ENCODE measurements at places on chromosomes 16 and 17.

DNA sequence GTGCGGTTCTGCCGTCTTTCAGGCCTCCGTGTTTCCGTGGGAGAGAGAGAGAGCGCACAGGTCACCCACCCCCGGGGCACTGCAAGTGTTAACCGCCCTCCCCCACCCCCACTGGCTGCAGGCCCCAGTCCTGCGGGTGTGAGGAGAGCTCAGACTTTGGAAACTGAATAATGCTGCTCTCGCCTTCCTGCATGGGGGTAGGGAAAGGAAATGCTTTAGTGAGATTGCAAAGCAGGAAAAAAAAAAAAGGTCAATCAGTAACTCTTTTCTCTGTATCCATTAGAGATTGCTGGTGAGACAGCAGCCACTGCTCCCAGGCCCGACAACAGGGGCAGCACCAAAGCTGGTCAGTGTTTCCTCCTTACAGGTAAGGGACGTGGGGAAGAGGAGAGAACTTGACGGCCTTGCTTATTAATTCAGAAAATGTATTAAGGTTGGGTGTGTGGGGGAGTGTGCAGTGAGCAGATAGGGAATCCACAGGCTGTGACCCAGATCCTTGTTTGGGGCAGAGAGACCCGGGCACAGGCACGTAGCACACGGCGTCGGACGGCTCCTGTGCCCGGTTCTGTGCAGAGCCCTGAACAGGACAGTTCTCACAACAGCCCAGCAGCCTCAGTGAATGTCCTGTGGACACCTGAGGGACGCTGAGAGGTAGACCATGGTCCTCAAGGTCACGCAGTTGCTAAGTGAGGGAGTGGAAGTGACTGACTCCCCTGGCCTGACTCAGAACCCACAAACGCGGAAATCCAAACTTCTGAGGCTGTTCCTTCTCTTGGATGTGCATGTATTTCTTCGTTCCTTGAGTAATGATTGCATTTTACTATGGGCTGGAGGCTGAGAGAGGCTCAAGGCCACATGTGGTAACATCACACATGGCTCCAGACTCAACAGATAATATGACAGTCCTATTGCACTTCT is 156.5 kb downstream of the FOXL1 start:
- DNase-seq = no peak

GRCh38 chr16:76176153-76176552 is 101.0 kb upstream of the CNTNAP4 start:
- no peak for DNase-seq

DNA sequence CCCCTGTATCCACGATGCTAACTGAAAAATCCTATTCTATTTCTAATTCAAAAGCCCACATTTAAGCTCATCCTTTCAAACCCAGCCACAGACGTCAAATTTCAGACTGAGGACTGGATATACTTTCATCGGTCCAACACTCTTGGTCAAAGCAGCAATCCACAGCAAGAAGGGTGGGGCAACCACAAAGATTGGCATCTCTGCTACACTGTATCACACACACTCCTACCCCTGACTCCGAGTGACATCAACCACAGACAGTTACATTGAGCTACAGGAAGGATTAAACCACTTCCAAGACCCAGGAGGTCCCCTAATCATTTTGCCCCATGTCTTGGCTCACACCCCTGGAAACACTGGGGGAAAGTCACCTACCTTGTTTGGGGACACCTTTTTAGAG is 61.3 kb downstream of the GRIN2A start:
- DNase-seq = no peak

- DNase-seq = no peak
These were observed 1.0 kb downstream of the ZNF319 start for GRCh38 chr16:57999366-57999970.

DNA sequence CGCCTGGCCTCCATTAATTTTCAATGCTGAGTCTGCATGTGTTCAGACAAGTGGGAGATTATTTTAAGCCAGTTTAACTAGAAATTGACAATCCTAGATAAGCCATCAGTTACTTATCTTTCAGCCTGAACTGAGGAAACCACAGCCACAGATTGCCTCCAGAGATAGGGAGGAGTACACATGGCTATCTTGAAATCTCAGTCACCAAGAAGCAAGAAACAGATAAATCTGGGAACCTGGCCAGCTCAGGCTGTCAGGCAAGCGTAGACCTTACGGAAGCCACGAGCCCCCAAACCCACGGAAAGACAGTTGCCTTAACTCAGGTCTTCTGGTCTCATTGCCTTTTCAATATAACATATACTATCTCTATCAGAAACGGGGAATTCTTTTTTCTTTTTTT is 2.0 kb upstream of the GLG1 start:
- no peak for DNase-seq

- no peak for DNase-seq
These were observed 63.6 kb downstream of the PLD6 start for GRCh38 chr17:17142556-17142955.

GRCh38 chr17:57261084-57261461 is 4.8 kb downstream of the MSI2 start:
- DNase-seq = no peak

GRCh38 chr17:76735006-76735405 is 2.1 kb downstream of the SRSF2 start:
- no peak for DNase-seq
